NCI-H446 (cell line): ENCODE measurements at places on chromosomes 1 and 21.

DNA sequence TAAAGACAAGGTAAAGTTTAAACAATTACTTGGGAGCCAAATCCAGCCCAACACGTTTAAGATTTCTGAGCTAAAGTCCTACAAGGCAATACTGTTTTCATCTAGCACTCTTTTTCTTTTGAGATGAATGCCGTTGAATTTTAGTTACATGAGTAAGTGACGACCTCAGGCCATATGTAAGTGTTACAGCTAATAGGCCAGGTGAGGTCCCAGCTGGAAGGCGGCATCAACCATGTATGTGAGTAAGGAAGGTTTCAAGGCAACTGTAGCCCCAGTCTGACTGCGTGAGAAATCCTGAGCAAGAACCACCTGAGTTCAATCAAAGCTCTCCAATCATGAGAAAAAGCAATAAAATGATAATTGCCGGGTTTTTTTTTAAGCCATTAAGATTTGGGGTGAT is 41.5 kb upstream of the EGLN1 start:
- no peak for DNase-seq

DNA sequence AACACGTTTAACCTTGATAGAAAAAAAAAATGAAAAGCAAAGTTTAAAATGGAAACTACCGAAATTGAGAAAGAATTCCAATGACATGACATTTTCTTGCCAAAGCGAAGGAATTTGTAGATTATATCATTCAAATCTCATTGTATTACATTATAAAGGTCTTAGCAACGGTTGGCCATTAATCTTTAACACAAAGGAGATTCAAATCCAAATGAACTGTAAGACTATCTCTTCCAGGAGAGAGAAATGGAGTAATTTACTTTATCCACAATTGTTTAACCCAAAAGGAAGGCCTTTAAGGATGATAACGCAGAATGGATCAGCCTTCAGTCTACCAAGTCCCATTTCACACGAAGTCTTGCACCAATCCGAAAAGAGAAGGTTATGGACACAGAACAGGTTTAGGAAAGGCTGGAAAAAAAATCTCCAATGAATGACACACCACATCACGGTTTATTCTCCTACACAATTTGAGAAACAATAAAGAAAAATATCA is 1.5 kb downstream of the ENAH start:
- DNase-seq = no peak

DNA sequence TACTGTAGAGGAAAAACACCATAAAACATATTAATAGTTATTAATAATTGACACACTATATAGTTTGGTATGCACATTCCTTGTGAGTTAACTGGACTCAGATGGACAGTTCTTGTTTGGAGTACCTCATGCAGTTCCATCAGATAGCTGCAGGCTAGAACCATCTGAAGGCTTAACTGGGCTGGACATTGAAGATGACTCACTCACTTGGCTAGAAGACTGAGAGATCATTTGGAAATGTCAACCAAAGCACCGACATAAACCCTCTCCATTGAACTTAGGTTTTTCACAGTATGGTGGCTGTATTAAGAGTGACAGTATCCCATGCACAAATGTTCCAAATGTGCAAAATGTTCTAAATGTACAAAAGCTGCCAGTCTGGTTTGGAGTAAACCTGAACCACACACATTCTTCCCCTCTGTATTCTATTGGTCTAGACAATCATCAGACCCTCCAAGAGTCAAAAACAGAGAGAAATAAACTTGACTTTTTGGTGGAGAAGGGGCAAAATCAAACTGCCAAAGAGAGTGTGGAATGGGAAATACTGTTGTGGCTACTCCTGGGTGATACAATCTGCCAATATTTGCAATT is 708.4 kb downstream of the KCNT2 start:
- no peak for DNase-seq

GRCh38 chr1:46699666-46700065 is 19.2 kb downstream of the EFCAB14 start:
- DNase-seq = no peak

DNA sequence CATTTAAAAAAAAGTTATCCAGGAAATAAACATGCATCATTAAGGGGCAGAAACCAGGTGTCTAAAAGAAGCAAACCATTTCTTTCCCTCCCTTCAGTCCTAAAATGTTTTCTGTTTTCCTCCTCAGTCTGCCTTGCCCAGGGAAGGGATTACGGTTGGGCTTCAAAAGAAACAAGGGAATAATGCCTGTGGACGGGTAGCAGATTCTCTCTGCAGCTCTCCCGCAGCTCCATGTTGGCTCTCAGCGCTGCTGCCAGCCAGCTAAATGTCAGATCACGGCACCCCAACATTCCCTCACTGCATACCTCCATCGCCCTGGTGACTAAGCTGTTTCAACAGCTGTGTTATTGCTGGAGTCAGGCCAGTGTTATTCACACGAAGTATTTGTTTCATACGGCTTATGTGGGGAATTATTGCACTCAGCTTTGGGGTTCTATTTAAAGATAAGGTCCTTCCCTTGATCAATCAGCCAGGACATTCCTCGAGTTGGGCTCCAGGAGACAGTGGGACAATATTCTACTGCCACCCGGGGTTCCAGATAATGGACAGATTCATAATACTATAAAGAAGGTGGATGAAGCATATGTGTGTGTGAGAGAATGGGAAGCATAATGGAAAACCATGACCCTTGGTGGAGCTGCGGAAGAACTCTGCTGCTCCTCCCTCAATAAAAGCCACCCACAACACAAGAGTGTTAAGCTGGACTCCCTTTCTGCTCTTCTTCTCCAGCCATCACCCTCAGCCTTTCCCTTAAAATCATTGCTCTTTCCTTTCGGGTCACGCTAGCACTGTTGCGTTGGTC is 58.2 kb downstream of the WLS start:
- peak; percentile 6 for DNase-seq

GRCh38 chr1:194039578-194039977 is 853.2 kb upstream of the B3GALT2 start:
- no peak for DNase-seq

GRCh38 chr1:247332215-247332622 is 552 bp upstream of the ZNF496 start:
- DNase-seq = peak; percentile 48

- DNase-seq = no peak
Observed at GRCh38 chr1:176183618-176184017, 23.5 kb downstream of the COP1 start.
